Upper lobe of right lung (tissue), 1 donor: ENCODE measurements at places on chromosomes 3 and 15. TPM values are rescaled to one million over a fixed set of nuclear protein-coding genes. Genes with fewer than 3 reads are reported as not detected.

Gene CCR5
- total RNA-seq: 8.7 TPM

Gene SAMD7
- not detected for total RNA-seq

Gene ADCY5
- total RNA-seq: 4.0 TPM

Gene ZNF774
- total RNA-seq: 3.6 TPM

Gene EPHB3
- 7.8 TPM for total RNA-seq

Gene PDCD7
- 29.4 TPM for total RNA-seq

Gene RASL12
- total RNA-seq: 20.2 TPM

Gene CFAP100
- not detected for total RNA-seq
